Inflammatory macrophage treated with lipopolysaccharide for 1 hour (primary cell): ENCODE measurements at places on chromosomes 7 and 10.

DNA sequence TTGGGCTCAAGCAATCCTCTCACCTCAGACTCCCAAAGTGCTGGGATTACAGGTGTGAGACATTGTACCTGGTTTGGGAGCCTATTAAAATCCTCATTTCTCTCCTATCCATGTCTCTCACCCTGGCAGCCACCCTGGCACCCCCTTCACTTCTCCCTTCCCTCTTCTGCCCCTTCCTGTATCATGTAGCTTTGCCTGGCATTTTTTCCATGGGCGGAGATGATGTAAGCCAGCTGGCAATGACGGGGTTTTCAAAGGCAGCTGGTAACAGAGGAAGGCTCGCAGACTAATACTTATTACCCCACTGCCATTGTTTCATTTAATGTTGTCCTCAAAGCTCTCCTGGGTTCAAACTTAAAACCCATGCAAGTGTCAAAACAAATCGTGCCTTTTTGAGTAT, 61.9 kb downstream of the RGS10 start:
- DNase-seq = peak; percentile 49

DNA sequence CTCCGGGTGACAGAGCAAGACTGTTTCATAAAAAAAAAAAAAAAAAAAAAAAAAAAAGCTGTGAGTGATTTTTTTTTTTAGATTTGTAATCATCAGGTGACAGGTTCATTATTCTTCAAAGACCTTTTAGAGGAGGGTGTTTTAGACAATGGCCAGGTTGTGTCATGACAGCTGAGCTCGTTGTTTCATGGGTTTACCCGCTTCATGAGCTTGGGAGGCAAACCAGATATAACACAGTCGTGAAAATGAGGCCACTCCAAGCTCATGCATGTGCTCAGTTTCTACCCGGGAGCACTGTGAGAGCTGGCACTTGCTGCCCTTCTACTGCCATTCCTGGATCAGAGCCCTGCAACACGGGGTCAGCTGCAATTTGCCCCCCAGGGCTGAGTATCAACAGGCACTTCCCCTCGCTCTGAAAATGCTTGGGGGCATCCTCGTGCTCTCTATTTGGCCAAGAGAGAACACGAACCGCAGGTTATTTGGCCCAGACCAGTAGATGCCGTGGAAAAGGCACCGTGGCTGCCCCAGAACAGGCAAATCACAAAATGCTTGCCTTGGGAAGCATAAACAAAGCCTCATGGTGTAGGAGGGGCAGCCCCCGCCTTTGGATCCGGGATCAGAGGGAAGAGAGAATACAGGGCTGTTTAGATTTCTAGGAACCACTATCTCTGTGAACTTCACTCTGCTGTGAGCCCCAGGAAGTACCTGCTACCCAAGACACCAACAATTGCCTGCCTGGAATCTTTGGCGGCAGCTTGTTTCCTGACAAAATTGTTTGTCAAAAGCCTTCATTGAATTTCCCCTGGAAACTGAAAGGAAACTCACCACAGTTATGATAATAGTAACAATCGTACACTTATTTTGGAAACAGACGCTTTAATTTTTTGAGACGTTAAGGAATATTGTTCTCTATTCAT, 371.0 kb downstream of the FRMD4A start:
- DNase-seq = no peak

- no peak for DNase-seq
Measured at GRCh38 chr7:46079421-46079820, 158.3 kb upstream of the IGFBP3 start.

DNA sequence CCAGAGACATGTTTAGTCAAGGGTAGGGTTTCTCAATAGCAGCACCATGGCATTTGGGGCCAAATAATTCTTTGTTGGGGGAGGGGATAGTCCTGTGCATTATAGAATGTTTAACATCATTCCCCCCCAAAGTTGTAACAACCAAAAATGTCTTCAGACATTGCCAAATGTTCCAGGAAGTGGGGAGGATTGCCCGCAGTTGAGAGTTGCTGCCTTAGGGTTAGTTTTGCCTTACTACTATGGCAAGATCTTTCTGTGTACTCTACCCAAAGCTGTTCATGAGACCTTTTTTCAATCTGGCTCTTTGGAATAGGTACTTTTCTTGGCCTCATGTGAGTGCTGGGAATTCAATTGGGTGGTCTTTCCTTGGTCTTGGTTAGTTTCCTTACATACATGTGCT, 34.1 kb downstream of the SAMD8 start:
- DNase-seq = no peak

DNA sequence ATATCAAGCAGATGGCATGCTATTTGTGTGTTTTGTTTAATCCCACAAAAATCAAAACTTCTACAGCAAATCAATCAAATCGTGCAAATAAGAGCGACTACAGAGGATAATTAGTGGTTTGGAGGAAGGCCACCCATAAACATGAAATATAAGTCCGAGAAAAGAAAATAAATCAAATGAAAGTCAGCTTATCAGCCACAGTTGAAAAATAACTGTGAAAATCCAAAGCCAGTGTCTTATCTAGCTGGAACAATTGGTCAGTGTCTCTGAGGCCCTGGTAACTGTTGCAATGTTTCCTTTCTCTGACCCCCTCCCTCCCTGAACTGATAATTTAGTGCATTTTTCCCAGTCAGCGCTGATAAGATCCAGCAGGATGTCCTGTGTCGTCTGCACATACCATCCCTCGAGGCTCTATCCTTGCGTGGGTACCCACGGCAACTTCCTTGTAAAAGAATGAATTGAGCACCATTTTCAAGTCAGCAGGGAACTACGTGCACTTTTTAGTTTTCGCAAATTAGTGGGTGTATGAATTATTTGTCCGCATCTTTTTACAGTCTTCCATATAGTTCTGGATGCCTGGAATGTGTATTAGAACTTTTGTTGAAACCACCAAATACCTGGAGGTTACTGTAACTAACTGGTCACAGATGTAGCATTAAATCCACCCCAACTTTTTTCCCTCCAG, 10.8 kb upstream of the JCAD start:
- no peak for DNase-seq

- no peak for DNase-seq
Measured at GRCh38 chr10:76393875-76394706, 962.7 kb downstream of the LRMDA start.

- no peak for DNase-seq
Measured at GRCh38 chr7:102273749-102274712, 12.6 kb upstream of the SH2B2 start.

DNA sequence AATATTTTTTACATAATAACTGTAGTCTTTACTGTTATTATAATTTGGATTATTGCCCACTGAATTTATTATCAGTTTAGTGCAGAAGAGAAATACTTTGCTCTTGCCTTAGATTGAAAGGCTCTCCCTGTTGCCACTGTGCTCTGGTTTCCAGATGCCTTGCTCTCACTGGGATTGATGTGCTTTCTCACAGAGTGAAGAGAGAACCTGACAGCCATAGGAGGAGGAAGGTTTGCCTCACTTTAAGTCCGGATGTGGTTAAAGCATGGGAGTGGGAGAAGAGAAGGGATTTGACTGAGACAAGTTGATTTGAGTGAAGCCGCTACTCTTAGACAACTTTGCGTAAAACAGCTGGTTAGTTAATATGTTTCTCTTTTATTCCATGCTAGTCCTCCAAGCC, 68.2 kb upstream of the RPA3 start:
- DNase-seq = no peak

DNA sequence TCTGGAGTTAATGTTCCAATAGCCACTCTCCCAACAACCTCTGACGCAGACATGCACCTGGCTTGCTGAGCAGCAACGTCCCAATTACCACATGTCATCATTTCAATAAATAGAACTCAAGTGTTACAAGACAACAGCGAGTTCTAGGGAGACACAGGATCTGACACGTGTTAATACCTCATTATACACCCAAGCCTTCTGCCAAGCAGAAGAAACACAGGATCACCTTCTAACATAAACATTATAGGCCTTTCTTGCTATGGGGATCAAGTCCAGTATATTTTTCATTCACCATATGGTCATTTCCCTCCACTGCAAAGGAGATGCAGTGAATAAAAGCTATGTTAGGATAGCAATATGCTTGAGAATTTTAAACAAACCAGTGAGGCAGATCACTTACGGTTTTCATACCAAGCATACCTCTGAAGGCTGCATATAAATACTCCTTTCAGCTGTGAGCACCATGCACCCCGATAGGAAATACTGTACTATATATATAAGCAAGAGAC, 74.2 kb downstream of the JAZF1 start:
- DNase-seq = no peak

- DNase-seq = no peak
Measured at GRCh38 chr10:61262486-61263261, 190.5 kb downstream of the TMEM26 start.

DNA sequence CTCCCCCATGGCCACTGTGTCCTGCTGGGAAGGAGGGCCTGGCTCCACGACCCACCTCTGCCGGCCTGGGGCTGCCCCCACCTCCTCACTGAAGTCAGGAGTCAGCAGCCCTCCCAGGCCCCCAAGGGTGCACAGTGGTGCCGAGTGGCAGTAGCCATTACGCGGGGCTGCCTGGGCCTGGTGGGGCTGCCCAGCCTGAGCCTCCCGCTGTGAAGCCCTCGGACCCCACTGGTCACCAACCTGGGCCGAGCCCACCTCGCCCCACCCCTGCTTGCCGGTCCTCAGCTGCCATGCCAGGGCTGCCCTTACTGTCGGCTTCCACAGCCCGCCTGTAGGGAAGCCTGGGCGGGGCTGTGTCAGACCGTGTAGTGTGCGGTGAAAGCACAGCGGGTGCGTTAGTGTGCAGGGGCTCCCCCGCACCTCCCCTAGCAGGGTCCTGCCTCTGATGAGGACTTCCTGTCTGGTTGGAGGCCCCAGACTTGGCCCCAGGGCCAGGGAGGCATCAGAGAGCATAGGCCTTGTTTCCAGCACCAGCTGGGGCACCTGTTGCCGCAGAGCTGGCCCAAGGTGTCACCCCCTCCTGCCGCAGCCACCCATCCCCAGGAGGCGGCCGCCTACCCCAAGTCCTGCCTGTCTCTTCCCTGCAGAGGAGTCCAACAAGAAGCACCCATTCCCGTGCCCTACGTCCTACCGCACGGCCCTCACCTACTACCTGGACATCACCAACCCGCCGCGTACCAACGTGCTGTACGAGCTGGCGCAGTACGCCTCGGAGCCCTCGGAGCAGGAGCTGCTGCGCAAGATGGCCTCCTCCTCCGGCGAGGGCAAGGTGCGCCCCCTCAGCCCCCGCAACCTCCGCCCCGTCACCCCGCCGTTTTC, 10.0 kb downstream of the TMEM120A start:
- DNase-seq = no peak

- DNase-seq = peak; percentile 75
Measured at GRCh38 chr7:47968847-47969774, 10.3 kb downstream of the HUS1 start.

GRCh38 chr7:47465191-47465590, 116.7 kb downstream of the TNS3 start:
- no peak for DNase-seq

GRCh38 chr10:49614242-49615198, 683 bp downstream of the CHAT start:
- DNase-seq = no peak

GRCh38 chr7:129438839-129439651, 4.8 kb downstream of the STRIP2 start:
- peak; percentile 65 for DNase-seq

GRCh38 chr7:42915356-42915755, 3.5 kb upstream of the C7orf25 start:
- no peak for DNase-seq

GRCh38 chr10:3766046-3766756, 18.8 kb downstream of the KLF6 start:
- no peak for DNase-seq

DNA sequence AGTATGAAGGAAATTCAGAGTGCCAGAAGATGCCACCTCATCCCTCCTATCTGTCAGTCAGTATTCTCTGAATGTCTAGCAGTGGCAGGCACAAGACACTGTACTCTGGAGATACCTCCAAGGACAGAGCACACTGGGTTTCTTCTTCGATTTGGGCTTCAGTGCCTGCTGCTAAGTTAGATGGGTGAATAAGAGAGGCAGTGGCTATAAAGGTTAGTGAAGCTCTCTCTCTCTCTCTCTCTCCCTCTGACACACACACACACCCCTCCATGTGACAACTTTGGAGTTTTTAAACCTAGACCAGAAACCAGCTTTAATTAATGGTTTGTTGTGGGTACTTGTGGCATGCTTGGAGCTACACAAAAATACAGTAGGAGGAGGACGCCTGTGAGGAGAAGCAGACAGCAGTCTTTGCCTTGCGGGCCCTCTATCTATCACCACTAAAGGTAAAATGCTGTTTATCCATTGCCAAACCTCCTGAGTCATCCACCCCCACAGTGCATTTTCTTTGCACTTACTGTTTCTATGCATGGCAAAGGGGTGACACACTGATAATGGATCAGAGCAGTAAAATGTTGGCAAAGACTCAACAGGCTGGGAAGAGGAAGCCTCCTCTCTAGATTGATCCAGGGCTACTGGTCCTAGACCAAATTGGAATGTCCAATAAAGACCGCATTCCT, 102.5 kb downstream of the TRIL start:
- DNase-seq = no peak

GRCh38 chr10:101570428-101571270, 17.4 kb downstream of the POLL start:
- DNase-seq = peak; percentile 25

DNA sequence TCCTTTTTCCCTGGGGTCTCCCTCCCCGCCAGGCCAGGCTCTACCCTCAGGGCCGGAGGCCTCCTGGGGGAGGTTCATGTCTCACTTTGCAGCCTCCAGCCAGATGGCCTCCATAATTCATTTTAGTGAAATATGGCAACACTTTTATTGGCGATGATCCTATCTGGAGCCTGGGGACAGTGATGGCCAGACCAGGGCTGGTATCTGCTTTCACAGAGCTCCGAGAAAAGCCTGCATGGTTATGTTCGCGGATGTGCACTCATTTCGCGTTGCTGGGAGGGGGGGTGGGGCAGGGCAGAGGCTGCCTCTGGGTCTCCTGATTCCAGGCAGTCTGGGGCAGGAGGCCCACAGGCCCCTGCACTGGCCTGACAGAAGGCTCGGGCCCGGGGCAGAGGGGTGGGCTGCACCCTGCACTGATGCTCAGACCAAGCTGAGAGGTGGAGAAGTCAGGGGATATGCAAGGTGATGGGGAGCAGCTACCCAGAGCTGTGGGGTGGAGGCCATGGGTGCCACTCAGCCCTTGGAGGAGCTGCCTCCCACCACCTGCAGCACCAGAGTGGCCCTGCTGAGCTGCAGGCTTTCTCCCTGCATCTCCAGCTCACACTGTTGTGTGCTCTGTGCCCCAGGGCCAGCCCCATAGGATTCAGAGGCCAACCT, 85.3 kb upstream of the RET start:
- DNase-seq = no peak

DNA sequence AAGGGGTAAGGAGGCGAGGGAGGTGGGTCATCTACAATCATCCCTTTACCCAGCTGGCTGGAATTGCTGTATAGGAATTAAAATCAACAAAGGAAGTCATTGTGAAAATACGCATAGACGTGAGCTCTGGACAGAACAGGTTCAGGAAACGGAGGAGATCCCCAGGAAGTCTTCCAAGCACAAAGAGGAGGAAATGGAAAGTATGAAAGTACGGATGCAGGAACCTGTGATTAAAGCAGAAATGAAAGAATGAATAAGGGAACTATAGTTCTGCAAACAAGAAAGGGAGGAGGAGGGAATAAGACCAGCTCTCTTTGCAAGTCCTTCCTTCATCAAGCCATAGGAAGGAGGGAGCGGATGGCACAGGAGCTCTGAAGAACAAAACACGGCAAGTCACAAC, 61.8 kb downstream of the PYROXD2 start:
- DNase-seq = peak; percentile 11
